ENCODE measurements at places on chromosomes 4 and X.
A peak's percentile ranks its signal among the peaks of the same experiment; 100 is the strongest.

GRCh38 chr4:11201256-11201655, 227.4 kb downstream of the HS3ST1 start:
- no peak for DNase-seq

GRCh38 chr4:106628586-106629267, 260.1 kb upstream of the GIMD1 start:
- no peak for DNase-seq

- DNase-seq, result no peak
Measured at GRCh38 chrX:102604327-102604726, 5.0 kb downstream of the ARMCX5 start.

DNA sequence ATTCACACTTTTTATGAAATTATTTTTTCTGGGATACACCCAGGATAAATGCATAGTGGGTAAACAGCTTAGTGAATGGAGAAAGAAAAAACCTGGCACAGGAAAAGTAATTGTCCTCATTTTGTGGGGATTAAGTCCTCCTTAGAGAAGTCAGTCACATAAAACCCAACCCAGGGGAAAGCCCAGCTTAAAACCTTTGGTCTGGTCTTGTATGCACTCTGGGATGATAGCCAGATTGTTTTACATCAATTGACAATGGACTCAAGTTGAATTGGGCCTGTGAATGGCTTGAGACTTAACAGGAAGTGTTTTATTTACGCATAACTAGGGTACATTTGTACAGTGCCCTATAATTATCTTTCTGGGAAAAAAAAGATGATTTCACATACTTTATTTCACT, 561.3 kb upstream of the GRIA3 start:
- DNase-seq, result no peak

DNA sequence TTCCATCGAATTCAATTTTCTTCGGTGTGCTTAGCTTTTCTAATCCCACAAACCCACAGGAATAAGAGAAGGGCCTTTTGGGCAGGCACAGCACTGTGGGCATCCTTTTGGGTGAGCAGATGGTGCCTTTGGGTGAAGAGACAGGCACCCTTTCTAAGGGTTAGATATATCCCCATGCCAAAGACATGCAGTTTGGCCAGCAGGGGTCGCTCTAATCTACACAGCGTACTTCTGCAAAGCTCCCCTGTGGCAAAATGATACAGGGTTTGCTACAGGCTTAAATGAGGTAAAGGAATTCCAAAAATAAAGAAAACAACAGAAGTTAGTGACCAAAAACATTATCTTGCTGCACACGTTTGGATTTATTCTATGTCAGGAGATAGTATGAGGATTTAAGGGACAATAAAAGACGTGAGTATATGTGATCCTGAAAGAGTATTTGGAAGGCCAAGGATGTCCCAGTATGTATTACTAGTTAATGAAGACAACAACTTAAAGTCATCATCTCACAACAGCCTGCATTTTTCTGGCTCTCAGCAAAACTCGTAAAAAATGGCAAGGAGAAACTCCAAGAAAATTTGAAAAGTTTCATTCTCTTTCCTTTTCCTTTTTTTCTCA, 49.5 kb downstream of the PHEX start:
- peak; percentile 16 for DNase-seq

DNA sequence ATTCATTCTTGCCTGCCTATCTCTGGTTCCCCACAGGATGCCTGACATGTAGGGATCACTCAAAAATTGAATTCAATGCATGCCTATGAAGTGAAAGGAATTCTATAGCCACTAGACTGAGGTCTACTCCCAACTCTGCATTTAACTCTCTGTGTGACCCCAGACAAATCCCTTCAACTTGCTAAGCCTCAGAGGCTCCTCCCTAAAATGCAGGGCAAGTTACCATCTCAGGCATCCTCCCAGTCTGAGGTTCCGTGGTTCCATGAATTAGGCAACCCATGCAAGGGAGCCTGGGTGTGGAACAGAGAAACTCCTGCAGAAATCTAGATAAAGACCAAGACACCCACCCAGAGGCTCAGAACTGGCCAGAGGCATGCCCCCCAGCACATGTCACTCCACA, 6.6 kb downstream of the SRPX start:
- DNase-seq, result no peak

- no peak for DNase-seq
Measured at GRCh38 chrX:24515447-24515846, 50.4 kb downstream of the PDK3 start.

GRCh38 chr4:53371049-53371448, 5.2 kb upstream of the SCFD2 start:
- no peak for DNase-seq

- peak; percentile 46 for DNase-seq
Measured at GRCh38 chr4:51906167-51906958, 63.4 kb downstream of the DCUN1D4 start.

GRCh38 chrX:113514906-113515305, 674.3 kb upstream of the AMOT start:
- DNase-seq, result no peak

- DNase-seq, result no peak
Measured at GRCh38 chrX:48579259-48579658, 5.0 kb downstream of the RBM3 start.

GRCh38 chrX:138298268-138298667, 413.2 kb downstream of the FGF13 start:
- DNase-seq, result no peak

DNA sequence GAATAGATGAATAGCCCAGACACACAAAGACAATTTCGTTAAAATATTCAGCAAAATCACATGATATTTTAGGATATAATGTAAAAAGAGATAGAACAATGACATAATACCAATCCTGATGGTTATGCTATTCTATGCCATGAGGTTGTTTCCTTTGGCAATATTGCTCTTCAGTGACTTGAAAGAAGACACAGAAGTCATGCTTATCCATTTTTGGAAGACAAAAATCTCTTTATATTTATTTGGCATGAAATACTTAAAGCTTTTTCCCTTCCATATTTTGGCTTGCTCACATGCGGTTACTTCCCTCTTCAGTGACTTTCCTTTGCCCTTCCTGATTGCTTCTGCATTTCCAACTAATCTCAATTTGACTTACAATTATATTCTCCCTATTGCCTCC, 314.8 kb downstream of the IQCM start:
- DNase-seq, result no peak

DNA sequence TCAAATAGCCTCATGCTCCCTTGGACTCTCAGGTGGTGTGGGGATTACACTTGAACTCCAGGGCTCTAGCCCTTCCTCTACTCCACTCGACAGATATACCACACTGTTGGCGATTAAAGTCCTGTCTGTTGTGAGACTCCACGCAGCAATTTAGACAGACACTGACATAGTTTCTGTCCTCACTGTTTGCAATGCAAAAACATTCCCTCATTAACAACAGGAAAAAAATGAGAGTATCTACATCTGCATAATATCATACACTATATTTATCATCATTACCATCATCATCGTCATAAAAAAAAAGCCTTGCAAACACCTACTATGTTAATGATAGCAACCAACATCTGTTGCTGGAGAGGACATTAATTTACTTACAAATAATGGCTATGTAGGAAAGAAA, 132.4 kb downstream of the RASL11B start:
- no peak for DNase-seq

GRCh38 chr4:78292341-78292740, 235.2 kb downstream of the FRAS1 start:
- no peak for DNase-seq

DNA sequence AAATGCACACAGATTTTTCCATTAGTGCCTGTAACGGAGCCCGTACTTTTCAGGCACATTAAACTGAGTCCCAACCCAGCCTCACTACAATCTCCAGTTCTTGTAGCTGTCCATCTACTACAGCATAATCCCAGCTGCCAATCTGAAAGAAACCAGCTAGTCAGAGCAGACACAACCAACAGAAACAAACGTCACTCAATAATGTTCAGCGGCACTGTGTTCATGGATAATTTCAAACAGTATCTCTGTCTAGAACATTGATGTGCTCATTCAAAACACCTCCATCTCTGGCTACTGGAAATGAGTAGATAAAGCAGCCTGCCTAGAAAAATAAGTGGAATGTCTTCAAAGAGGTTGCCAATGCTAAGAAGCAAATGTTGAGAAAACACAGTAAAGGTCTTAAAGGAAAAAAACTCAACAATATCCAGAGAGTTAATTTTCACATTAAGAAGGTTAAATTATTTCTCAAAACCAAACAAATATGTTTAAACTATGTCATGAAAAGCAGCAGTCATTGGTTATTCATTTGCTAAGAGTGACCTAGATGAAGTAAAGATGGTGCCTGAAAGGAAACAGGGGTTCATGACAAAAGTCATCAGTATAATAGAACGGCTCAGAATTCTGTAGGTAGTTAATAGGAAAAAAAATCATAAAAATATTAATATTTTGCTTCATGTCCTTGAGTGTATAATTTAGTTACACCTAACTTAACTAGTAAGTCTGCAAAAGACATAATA, 245.1 kb upstream of the MAB21L2 start:
- no peak for DNase-seq

DNA sequence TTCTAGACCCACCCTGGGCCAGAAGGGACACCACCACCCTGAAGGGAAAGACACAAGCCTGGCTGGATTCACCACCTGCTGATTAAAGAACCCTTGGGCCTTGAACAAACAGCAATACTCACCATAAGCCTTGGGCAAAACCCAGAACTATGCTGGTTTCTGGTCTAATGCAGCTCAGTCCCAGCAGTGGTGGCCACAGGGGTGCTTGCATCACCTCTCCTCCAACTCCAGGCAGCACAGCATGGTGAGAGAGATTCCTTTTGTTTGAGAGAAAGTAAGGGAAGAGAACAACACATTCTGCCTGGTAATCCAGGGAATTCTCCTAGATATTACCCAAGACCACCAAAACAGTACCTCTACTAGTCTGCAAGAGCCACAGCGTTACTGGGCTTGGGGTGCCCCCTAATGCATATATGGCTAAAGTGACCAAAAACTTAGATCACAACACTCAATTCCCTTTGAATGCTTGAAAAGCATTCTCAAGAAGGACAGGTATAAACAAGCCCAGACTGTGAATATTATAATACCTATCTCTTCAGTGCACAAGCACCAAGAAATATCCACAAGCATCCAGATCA, 25.7 kb downstream of the RNF128 start:
- no peak for DNase-seq

DNA sequence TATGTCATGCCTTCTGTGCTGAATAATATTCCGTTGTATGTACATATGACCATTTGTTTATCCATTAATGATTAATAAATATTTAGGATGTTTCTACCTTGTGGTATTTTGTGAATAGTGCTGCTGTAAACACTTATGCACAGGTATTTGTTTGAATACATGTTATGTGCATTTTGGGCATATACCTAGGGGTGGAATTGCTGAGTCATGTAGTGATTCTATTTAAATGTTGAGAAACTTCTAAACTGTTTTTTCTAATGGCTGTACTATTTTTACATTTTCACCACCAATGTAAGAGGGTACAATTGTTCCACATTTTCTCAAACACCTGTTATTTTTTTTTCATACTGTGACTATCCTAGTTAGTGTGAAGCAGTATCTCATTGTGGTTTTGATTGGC, 1318.6 kb downstream of the TECRL start:
- DNase-seq, result no peak

GRCh38 chrX:148610328-148610698, 109.9 kb downstream of the AFF2 start:
- DNase-seq, result no peak

GRCh38 chr4:98599617-98600205, 58.7 kb downstream of the TSPAN5 start:
- DNase-seq, result no peak

GRCh38 chrX:109660435-109661143, 35.6 kb upstream of the KCNE5 start:
- no peak for DNase-seq

DNA sequence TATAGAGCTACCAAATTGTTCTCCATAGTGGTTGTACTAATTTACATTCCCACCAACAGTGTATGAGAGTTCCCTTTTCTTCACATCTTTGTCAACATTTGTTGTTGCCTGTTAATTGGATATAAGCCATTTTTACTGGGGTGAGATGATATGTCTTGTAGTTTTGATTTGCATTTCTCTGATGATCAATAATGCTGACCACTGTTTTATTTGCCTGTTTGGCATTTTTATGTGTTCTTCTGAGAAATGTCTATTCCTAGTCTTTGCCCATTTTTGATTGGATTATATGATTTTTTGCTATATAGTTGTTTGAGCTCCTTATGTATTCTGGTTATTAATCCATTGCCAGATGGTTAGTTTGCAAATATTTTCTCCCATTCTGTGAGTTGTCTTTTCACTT, 44.3 kb downstream of the ACTRT1 start:
- no peak for DNase-seq

- no peak for DNase-seq
Measured at GRCh38 chr4:81404294-81404693, 67.4 kb downstream of the RASGEF1B start.

- DNase-seq, result peak; percentile 63
Measured at GRCh38 chrX:72121383-72121782, 10.3 kb downstream of the RTL5 start.

DNA sequence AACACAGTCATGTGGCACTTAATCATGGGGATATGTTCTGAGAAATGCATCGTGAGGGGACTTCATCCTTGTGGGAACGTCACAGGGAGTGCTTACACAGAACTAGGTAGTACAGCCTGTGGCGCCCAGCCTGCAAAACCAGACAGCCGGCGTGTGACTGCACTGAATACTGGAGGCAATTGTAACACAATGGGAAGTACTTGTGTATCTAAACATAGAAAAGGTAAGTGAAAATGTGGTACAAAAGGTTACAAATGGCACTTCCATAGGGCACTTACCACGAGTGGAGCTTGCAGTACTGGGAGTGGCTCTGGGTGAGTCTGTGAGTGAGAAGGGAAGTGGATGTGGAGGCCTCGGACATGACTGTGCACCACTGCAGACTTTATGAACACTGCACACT, 5.2 kb downstream of the TLR3 start:
- no peak for DNase-seq

GRCh38 chrX:108105473-108105872, 13.9 kb downstream of the ATG4A start:
- no peak for DNase-seq

DNA sequence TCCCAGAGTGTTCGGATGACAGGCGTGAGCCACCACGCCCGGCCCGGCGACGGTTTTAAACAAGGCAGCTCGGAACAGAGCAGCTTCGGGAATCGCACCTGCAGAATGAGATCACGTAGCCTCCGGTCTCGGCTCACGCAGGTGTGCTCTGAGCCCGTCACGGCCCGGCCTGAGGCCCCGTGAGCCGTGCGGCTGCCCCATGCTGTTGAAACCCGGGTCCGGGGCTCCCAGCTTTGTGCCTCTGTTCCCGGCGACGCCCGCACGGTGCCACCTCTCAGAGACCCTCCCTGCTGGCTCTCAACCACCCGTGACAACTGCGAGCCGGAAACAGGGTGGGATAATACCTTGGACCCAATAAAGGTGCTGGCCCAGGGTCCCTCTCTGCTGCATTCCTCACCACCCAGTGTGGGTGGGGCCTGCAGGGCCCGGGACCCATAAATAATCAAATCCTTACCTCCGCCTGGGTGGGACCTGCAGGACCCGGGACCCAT, 13.4 kb upstream of the PLCXD1 start:
- no peak for DNase-seq

- DNase-seq, result no peak
Measured at GRCh38 chr4:42167709-42168108, 15.3 kb upstream of the BEND4 start.

GRCh38 chr4:160580581-160580980, 1477.7 kb downstream of the RAPGEF2 start:
- no peak for DNase-seq

- no peak for DNase-seq
Measured at GRCh38 chr4:137534516-137534915, 2.2 kb upstream of the PCDH18 start.
